NCI-H1417 treated with DMSO at 0.1 percent for 48 hours (cell line): ENCODE measurements at places on chromosomes 1 and 21.

DNA sequence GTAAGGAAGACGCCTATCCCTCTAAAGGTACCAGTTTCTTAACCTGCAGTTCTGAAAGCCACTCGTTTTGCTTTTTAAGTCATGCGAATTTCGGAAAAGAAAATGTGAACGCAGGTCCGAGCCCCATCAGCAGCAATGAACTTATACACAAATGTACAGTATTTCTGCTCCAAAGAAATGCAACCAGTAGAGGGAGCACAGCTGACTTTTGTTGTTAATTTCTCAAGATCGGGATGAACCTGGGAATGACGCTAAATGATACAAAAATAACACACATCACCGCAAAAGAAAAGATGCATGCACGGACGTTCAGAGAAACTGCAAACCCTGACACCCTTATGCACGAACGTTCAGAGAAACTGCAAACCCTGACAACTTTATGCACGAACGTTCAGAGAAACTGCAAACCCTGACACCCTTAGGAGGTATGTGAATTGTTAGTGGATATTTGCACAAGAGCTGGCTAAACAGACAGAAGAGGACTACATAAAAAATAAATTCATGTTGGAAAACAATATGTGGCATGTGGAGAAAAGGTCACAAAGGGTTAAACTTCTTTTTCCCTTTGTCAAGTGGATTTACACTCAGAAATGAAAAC, 3.5 kb upstream of the TIAM1 start:
- no peak for DNase-seq

DNA sequence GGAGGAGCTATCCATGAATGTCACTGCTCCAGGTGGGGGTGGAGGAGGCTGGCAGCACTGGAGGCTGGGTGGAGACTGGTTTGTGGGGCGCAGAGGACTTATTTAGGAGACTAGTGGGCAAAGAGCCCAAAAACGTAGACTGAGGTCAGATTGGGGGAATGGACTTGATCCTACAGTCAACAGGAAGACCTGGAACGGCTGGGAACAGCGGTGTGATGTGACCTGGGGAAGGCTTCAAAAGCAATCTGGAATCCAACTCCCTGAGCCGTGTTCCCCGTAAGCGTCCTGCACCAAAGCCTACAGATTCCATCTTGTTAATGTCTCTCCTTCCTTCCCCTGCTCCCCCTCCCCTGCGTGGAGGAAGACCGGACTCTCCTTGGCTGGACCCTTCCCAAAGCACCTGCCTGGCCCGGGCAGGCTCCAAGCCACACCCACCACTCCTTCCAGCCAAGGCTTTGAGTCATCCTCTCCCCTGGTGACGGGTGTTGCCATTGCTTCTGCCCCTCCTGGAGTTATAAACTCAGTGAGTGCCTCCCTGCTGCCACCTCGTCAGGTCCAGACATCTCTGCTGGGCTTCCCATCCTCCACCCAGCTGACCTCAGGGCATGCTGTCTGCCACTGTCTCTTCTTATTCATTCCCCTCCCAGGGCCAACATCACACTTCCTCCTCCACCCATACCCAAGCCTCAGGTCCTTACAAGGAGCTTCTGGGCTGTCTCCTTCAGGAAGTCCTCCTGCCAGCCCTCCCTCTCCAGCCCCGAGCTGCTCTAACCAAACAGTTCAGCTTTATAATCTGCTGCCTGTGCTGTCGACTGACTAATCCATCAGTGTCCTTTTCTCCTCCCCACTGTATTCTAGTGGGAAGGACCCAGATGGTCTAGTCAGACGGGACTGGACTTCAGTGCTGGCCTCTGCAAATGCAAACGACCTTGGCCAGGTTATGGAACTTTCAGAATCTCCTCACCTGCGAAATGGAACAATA, 1.6 kb upstream of the CLSTN1 start:
- DNase-seq: no peak

DNA sequence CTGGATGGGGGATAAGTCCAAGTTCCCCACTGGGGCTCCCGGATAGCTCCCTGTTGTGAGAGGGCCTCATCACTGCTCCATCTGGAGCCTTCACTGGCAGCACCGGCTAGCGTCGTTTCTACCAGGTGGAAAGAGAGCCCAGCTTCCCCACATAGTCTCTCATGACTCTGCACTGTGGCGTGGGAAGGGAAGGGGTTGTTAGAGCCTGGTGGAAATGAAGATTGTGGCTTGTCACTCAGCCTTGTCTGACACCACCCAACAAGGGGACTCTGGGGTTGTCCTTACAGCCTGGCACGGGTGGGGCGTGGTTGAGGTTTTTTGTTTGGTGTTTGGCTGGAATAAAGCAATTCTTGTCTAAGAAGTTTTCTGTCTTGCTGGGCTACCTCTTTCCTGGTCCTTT, 94.6 kb downstream of the ADARB1 start:
- no peak for DNase-seq

DNA sequence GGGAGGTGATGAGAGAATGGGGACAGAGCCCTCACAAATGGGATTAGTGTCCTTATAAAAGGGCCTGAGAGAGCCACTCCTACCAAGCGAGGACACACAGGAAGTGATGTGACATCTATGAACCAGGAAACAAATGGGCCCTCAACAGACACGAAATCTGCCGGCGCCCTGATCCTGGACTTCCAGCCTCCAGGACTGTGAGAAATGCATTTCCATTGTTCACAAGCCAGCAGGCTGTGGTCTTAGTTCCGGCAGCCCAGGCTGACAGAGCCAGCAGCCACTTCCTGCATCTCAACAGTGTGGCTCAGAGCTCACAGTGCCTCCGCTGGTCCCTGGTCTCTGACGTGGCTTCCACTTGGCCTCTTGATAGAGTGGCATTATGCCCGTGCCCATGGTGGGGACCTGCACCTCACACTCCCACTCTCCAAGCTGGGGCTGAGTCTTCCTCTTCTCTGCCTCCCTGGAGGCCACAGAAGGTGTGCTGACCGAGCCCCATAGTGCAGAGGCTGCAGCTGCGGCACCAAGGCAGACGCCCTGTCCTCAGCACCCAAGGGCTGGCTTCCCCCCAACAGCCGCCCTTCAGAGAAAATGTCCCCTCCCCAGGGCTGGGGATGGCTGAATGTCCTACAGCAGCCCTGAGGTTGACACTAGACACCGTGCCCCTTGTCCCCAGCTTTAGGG, 44.9 kb downstream of the ACOT7 start:
- no peak for DNase-seq

DNA sequence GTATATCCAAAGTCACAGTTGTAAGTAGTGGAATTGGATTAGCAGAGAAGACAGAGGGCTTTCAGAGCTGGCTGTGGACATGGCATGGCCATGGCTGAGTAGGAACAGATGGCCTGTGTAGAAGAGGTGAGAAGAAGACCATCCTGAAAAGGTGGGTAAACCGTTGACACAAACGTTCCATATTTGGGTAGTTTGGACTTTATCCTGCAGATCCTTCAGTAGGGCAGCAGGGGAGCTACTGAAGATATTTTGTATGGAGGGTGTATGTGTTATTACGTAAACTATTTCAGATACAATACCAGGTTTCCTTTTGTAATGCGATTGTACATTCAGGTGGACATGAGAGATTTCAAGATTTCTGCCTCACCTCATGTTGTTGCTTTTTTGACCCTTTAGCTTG, 1.6 kb downstream of the UTP11 start:
- DNase-seq: no peak

DNA sequence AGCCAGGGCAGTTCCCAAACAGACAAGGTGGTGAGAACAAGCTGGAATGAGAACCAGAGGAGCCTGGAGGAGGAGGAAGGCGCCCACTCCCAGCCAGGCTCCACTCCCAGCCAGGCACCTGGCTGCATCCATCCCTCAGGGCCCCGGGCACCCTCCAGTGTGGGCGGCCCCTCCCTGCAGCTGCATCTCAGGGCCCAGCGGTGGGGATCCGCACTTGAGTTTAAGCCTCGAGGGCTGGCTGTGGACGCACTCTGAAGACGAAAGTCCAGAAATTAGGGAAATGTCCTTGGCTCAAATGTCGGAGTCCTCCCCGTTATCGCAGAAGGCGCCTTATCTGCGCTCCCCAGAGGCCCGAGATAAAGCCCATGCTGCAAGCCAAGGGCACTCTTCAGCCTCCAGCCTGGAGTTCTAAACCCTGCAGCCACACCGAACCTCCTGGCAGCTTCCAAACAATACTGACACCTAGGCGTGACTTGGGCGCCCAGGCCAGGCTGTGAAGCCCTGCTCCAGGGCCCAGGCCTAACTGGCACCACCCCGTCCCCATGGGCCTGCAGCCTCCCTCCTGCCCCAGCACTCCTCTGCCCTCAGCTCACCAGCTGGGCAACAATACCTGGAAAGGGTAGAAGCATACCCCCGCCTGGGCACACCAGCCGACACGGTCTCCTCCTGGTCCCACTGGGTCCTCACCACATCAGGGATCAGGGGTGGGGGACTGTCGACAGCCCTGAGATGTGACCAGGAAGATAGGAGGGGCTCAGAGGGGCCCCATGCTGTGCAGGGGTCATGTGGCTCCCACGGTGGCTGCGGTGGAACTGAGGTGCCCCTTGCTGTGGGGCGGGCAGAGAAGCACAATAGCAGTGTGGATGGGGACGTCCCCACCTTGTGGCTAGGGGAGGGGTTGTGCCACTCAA, 184.8 kb upstream of the VAMP3 start:
- DNase-seq: no peak

GRCh38 chr1:76279101-76279748, 204.7 kb downstream of the ST6GALNAC3 start:
- DNase-seq: no peak

DNA sequence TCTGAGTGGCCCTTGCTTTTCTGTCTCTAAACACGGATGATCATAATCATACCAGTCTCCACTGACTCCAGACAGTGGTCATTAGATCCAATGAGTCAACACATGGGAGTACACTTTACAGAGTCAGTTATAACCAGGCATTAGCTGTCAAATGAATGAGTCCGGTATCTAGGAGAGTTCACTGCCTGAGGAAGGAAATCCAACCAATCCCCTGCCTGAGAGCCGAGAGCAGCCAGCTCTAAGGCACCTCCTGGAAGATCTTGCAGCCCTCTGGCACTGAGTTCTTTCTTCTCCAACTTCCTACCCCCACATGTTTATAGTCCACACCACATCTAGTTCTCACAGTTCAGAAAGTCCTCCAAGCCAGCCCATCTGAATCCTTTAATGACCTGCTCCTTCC, 29.4 kb upstream of the RBM15 start:
- no peak for DNase-seq

- DNase-seq: no peak
Measured at GRCh38 chr1:228161866-228162265, 3.7 kb upstream of the IBA57 start.

GRCh38 chr1:76073481-76073880, 1.1 kb upstream of the ST6GALNAC3 start:
- DNase-seq: no peak

DNA sequence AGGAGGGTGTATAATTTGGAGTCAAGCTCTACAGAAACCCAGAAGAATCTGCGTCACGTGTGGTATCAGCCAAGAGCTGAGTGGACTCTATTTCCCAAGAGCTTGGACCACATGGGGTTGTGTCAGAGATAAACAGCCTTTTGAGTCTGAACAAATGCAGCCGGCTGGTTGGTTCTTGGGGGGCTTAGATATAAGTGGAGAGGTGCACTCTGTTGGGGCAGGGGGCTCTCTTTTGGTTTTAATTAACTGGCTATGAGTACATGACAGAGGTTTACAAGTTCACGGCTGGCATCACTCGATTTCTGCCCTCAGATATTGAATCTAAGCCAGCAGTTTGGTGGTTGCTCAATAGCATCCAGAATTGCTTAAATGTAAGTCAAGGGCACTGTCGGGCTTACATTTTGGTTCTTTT, 501 bp upstream of the MRAP start:
- DNase-seq: no peak
